ENCODE measurements at places on chromosomes 5 and 9.
A peak's percentile ranks its signal among the peaks of the same experiment; 100 is the strongest.

DNA sequence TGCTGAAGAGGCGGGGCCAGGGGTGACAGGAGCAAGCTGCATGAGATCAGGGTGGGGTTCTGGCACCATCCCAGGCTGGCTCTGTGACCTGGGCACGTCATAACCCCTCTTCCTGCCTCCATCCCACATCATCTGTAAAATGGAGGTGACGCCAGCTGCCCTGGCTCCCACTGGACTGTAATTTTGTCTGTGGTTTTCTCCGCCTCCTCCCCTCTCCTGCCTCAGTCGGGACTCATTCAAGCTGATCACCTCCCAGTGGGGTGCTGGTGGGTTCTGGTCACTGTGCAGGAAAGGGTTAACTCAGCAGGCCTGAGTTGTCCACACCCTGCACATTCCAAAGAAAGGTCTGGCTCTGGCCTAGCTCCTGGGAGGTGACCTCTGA is 128.2 kb downstream of the RXRA start:
- no peak for DNase-seq

GRCh38 chr5:114467729-114468128 is 105.9 kb downstream of the KCNN2 start:
- no peak for DNase-seq

DNA sequence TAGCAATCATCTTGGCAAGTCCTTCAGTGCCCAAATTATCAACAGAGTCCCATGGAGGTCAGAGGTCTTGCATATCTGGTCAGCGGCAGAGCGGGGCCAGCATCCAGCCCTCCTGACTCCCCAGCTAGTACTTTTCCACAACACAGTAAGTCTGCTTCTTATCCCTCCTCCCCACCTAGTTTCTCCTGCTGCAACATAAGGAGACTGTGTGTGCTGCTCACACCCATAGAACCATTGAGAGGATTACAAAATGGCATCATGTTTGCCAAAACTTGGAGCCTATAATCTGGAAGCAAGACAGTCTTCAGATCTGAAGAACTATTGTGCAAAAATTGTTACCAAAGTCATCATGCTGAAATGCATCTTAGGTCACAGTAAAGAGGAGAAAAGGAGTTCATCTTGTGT is 125.8 kb upstream of the ZNF366 start:
- no peak for DNase-seq

- peak; percentile 26 for DNase-seq
These were observed 97.8 kb upstream of the HAND1 start for GRCh38 chr5:154575546-154576428.

DNA sequence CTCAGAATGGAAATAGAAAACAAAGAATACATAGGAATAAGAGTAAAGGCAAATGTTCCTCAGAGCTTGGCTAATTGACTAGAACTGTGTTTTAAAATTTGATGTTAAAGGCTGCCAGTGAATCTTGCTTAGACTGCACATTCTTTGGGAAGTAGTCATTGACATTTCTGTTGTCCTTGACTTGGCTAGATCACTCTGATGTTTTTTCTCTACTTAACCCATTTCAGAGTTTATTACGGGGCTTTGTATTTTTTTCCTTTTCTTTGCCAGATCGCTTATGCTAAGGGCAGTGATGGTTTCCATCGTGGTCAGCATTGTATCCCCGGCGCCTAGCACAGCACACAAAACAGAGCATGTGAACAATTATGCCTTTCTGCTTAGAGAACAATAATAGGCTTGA is 1126.7 kb upstream of the CDH9 start:
- DNase-seq: no peak
